Activated naive CD4-positive, alpha-beta T cell treated with anti-CD3 and anti-CD28 coated beads for 36 hours (primary cell): ENCODE measurements at places on chromosomes 16 and 17. TPM values are rescaled to one million over a fixed set of nuclear protein-coding genes. Genes with fewer than 3 reads are reported as not detected.

- peak; percentile 22 for DNase-seq
Measured at GRCh38 chr16:4372001-4372577, 441 bp downstream of the VASN start.

- DNase-seq, result no peak
Measured at GRCh38 chr17:50218071-50218759, 16.8 kb upstream of the COL1A1 start.

- DNase-seq, result no peak
Measured at GRCh38 chr17:63838631-63839171, 3.8 kb downstream of the SMARCD2 start.

The SUPT6H gene
- total RNA-seq, result 52.1 TPM
